ENCODE measurements at places on chromosomes 2 and 18.

DNA sequence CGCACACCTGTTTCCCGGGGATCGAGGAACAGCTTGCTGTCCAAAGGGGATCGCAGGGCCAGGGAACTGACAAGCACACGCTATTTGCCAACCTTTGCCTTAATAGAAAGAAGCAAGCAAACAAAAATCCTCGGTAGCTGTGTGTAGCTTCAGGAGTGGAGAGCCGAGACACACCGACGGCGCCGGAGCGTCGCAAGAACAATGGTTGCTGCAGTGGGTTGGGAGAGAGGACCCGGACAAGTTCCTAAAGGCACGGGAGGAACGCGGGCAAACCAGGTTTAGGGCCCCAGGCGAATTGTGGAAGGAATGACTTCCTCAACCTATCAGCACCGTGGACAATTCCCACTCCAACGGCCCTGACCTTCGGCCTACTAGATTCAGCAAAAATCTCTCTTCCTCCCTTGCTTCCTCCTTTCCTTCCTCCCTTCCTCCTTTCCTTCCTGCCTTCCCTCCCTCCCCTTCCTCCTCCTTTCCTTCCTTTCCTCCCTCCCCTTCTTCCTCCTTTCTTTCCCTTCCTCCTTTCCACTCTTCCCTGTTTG is 4.9 kb upstream of the NEUROD1 start:
- no peak for DNase-seq

- DNase-seq: no peak
These were observed 17.3 kb downstream of the TWIST2 start for GRCh38 chr2:238865015-238865719.

DNA sequence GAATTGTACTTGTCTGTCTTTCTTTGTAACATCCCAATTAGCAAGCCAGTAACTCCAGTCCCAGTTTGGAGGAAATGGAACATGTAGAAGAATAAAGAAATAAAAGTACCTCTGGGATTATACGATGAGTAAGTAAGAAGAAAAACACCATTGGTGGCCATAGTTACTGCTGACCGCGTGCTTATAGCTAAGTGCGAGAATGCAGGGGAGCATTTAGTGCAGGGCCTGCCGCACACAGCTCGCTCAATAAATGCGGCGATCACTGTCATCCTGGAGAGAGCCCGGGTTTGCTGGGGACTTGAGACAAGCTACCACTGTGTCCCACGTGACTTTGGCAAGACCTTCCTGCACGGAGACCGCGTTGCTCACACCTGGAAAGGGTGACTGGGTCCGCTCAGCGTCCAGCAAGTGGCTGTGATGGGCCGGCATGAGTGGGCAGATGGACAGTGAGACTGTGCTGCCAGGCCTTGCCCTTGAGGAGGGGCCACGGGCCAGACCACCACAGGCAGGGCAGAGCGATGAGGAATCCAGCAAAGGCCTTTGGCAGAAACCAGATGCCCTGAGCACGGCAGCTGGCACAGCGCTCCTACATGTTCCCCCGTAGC is 54.8 kb downstream of the ADI1 start:
- DNase-seq: no peak

GRCh38 chr2:178066890-178067669 is 5.5 kb downstream of the PDE11A start:
- DNase-seq: no peak

GRCh38 chr2:112817082-112817689 is 19.4 kb downstream of the IL1B start:
- DNase-seq: no peak

GRCh38 chr18:80200932-80201672 is 46.2 kb downstream of the PARD6G start:
- DNase-seq: no peak

- no peak for DNase-seq
These were observed 121.0 kb upstream of the TWIST2 start for GRCh38 chr2:238726670-238727584.

- DNase-seq: no peak
These were observed 38.9 kb upstream of the B3GNT2 start for GRCh38 chr2:62156861-62157496.

GRCh38 chr2:117222809-117223208 is 591.7 kb upstream of the DDX18 start:
- DNase-seq: no peak

DNA sequence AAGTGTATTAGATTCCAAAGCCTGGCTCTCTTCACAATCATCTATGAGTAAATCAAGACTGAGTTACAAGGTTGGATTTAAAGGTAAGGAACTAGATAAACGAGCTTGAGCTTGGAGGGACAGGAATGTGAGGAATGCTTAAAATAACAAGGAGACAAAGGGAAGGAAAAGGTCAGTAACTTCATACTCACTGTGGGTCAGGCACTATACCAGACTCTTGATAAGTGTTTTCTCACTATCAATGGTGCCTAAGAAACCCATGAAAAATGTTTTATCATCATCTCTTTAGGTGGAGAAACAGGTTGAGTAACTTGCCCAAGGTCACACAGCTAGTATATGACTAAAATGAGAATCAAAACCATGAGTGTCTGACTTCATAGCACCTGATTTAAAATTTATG is 212.1 kb downstream of the CDH2 start:
- DNase-seq: no peak

GRCh38 chr2:128623776-128624761 is 305.4 kb upstream of the HS6ST1 start:
- DNase-seq: no peak

- DNase-seq: no peak
These were observed 26.7 kb upstream of the CD226 start for GRCh38 chr18:69974365-69974764.

DNA sequence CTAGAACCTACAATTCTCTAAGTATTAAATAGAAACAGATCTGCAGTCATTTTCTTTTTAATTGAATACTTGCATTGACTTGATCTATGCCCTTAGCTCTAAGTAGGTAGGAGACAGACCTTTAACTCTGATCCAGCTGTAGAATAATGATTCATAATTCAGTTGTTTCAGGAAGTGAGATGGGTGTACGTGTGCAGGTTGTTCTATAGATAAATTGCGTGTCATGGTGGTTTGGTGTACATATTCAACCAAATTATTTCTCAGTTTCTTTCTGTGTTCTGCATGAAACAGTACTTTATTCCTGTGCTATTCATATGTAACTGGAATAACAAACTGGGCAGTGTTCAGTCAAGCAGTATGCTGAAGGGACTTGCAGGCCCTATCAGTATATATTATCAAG is 34.3 kb upstream of the CD226 start:
- DNase-seq: no peak

DNA sequence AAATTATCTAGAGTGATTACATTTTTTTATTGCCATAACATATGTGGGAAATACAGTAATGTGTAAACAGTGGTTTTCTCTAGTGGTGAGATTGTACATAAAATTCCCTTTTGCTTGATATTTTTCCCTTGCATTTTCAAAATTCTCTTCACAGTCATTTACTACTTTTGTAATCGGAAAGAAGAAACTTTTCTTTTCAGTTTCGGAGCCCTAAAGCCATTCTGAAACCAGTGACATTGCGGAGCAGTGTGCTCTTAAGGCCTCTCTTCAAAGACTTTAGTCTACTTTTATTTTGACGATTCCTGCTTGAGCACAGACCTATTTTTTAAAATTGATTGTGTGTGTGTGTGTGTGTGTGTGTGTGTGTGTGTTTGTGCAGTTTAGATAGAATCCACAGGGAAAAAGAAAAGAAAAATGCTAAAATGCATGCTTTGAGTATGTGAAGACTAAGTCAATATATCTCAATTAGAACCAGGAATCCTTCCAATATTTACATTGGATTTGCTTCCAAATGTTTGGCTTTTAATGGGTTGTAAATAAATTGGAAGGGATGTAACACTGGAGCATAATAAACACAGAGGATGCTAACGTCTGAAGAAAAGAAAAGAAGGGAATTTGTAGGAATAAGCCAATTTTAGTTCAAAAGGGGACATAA is 357.4 kb downstream of the RND3 start:
- no peak for DNase-seq

DNA sequence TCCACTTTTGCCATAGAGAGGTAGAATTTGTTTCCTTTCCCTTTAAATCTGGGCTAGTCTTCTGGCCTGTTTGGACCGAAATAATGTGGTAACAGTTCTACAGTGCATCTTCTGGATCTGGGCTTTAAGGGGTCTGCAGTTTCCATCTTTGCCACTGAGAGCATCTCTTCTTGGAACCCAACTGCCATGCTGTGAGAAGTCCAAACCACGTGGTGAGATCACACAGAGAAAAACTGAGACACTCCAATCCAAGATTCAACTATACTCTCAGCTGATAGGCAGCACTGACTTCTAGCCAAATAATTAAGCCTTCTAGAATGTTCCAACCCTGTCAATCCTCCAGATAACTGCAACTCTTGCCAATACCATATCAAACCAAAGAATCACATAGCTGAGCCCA is 261.1 kb downstream of the INSIG2 start:
- no peak for DNase-seq

GRCh38 chr2:144982481-144982880 is 462.6 kb upstream of the ZEB2 start:
- no peak for DNase-seq

- DNase-seq: no peak
These were observed 117.9 kb downstream of the MYCN start for GRCh38 chr2:16058256-16058655.

GRCh38 chr2:218186355-218186766 is 19.6 kb upstream of the CXCR1 start:
- peak; percentile 40 for DNase-seq

DNA sequence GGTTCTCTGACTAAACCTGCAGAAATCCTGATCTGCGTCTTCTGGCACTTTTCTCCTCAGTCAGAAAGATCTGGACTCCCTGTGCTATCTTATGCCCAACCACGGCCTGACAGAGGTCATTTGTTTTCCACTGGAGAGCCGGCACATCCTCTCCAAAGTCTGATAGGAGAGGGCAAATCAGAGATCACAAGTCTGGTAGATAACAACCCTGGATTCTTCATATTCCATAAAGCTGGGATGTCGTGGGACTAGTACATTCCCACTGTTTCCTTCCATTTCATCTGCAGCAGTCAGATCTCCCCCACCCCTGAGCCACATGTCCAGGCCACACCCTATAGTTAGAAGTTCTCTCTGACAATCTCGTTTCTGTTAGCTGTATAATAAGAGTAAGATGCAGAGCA is 157.0 kb downstream of the MGAT5 start:
- no peak for DNase-seq

GRCh38 chr2:113700186-113700841 is 56.1 kb downstream of the SLC35F5 start:
- peak; percentile 15 for DNase-seq

GRCh38 chr18:27378431-27379095 is 193.5 kb upstream of the CHST9 start:
- no peak for DNase-seq

DNA sequence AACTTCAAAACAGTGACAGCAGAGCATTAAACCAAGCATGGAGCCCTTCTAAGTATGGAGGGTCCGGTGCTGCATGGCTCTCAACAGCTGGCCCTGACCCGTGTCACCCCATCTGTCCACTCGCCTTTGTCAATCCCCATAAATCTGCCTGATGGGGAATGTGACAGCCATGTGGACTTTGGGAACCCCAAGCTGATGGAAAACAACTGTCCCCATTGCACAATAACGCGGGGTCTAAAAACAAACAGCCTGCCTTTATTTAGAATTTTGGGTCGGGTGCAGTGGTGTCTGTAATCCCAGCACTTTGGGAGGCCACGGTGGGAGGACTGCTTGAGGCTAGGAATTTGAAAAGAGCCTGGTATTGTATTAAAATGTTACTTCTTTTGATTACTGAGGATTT is 17.1 kb upstream of the THADA start:
- DNase-seq: no peak

GRCh38 chr18:50720325-50720674 is 99.5 kb downstream of the MRO start:
- no peak for DNase-seq

DNA sequence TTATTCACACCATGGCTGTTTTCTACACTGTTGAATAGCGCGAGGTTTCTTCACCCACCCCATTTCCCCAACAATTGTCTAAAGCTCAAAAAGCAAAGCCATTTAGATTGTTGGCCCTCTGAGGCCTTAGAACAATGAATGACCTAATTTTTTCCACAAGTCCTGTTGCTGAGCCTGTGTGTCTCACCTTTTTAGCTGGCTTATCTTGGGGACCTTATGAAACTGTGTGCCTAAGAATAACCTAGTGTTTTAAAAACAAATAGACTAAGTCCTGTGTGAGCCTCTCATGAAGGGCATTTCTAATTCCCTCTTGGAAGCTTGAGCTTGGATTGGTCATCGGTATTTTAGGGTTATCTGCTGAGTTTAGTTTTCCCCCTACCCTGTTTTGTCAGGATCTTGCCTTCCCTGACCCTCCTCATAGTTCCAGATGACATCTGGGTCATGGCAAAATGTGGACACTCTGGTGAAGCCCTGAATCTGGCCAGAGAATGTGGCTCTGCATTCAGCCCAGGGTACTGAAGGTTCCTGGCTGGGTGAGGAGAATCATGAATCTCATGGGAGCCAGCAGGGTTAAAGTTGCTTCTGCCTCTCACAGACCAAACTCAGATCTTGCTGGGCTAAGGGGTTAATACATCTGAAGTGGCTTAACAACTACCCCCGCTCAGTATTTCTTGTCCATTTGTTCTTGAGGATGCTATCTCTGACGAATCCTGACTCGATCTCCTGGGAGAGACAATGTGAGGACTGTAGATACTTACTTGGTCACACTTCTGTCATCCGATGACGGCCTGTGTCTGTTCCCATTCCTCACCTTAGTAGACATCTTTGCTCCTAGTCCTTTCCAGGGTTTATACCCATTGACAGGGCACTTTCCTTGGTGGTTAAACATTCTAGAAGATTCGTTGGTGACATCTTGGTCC is 104.2 kb upstream of the MAP4K3 start:
- no peak for DNase-seq

DNA sequence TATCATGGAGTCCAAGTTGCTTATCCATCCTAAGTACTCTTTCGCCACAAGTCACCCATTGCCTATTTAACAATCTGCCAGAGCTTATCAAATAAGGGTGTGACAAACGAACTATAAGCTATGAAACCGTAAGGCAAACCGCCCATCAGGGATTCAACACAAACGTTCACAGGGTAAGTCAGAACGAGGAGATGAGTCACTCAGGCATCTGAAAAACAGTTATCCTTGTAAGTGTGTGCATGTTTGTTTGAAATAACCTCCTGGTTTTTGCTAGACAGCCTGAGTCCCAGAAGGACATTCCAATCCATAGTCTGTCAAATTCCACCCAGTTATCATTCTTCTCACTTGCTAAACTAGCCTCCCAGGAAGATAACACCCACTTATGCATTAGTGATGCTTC is 299.1 kb downstream of the PAX3 start:
- no peak for DNase-seq

- DNase-seq: no peak
These were observed 101.7 kb downstream of the POLR1A start for GRCh38 chr2:86003967-86004366.

- no peak for DNase-seq
These were observed 181.3 kb upstream of the SRD5A2 start for GRCh38 chr2:31762085-31762484.
